ENCODE measurements at places on chromosomes 11 and 22. TPM values are rescaled to one million over a fixed set of nuclear protein-coding genes. Genes with fewer than 3 reads are reported as not detected.

SLC5A1 gene
- total RNA-seq = 0.24 TPM

PANX3 gene
- not detected for total RNA-seq

KRTAP5-8 gene
- not detected for total RNA-seq

OR4A16 gene
- not detected for total RNA-seq

DEFB131B gene
- total RNA-seq = not detected

OR6A2 gene
- total RNA-seq = 0.05 TPM

CDC45 gene
- total RNA-seq = 31.7 TPM

USH1C gene
- total RNA-seq = 0.24 TPM

PRG3 gene
- 83.9 TPM for total RNA-seq

RIMBP3C gene
- 1.3 TPM for total RNA-seq

FDXACB1 gene
- total RNA-seq = 3.7 TPM

MS4A7 gene
- 13.4 TPM for total RNA-seq

CCDC87 gene
- 0.14 TPM for total RNA-seq

LRRN4CL gene
- total RNA-seq = 0.80 TPM

TMPRSS6 gene
- 0.57 TPM for total RNA-seq

OR52E8 gene
- total RNA-seq = not detected

CNGA4 gene
- total RNA-seq = 0.05 TPM

SYTL2 gene
- total RNA-seq = 15.1 TPM

CHST1 gene
- total RNA-seq = 0.80 TPM

SMIM38 gene
- 0.24 TPM for total RNA-seq

P4HA3 gene
- 0.09 TPM for total RNA-seq

PSMD13 gene
- total RNA-seq = 134 TPM

CCDC116 gene
- 0.09 TPM for total RNA-seq

RBMXL2 gene
- 0.09 TPM for total RNA-seq

PIK3IP1 gene
- total RNA-seq = 64.4 TPM

WNT7B gene
- total RNA-seq = 0.66 TPM

SLC22A6 gene
- not detected for total RNA-seq
